MM.1S (cell line): ENCODE measurements at places on chromosomes 3 and 15.

DNA sequence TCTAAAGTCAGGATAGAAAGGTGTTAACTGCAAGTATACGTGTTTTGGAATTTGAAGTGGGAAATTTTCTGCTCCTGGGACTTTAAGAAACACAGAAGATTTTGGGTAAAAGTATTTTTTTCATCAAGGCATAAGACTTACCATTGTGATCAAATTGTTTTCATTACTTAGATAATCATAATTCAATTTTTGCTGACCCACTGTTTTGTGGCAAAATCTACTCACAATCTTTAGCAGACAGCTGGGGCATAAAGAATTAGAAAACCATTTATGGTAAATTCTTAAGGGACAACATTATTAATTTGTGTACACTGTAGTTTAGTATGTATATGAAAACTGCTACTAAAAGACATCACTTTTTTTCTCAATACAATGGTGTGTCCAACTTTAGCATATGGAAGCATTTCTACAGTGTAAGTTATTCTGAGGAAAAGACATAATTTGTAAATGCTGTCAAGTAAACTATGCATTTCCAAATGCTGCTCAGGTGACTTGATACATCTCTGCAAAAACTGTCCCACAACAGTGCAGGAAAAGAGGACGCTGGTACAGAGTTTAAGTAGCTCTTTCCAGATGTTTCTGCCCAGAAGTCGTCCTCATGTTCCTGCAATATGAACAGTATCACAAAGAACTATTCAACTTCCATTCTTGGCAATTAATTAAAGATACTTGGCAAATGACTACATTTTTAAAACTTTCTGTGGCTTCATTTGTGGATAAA is 52.3 kb downstream of the THSD4 start:
- no peak for DNase-seq

- no peak for DNase-seq
Measured at GRCh38 chr15:55738715-55739114, 4.2 kb downstream of the PRTG start.

- no peak for DNase-seq
Measured at GRCh38 chr15:52923626-52924025, 133.5 kb upstream of the ONECUT1 start.

DNA sequence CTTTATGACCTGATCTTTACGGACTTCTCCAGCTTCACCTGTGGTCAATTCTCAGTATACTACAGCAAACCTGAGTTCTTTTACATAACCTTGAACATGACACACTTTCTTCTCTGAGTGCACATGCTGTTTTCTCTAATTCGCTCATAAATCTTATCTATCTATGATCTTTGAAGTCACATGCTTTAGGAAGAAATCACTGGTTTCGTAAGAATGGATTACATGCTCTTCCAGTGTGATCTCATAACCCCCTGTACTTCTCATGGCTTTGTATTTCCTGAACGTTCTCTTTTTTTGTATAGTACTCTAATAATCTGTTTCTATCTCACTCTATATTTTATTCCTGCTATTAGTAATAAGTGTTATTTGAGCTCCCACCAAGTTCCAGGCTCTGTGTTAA is 1165.2 kb downstream of the TBL1XR1 start:
- no peak for DNase-seq

GRCh38 chr3:14508966-14509795 is 31.0 kb downstream of the GRIP2 start:
- peak; percentile 25 for DNase-seq

DNA sequence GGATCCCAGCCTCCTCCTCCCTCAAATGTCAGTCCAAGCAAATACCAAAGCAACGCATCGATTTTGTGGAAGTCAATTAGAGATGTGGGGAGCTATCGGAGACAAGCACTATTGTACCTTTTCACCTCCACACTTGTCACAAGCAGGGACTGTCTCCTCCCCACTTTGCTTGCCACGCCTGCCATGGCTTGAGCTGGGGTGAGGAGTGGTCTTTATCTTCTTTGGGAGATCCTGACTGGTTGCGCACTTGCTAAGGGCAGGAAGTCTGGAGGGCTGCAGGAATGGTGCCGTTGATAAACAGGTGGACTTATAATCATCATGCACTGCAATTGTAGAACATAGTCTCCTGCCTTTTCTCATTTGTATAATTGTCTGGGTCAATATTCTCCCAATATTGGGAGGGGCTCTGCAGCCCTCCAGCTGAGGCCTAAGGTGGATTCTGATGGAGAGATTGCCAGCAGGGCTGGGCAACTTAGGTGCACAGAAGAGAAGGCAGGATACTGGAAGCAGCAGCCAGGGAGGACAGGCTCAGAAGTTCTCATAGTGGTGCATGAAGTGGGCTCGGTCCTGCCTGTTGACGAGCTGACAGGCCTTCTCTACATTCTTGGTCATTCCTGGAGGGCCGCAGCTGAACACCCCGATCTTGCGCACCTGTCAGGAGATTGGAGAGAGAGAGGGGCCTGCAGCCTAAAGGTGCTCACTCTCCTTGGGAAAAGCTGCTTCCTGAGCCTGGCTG is 20.2 kb downstream of the DUOX2 start:
- no peak for DNase-seq
